CD4-positive, alpha-beta T cell treated with Interleukin-10 for 1 hour (primary cell): ENCODE measurements at places on chromosomes 4 and X.
A peak's percentile ranks its signal among the peaks of the same experiment; 100 is the strongest.

DNA sequence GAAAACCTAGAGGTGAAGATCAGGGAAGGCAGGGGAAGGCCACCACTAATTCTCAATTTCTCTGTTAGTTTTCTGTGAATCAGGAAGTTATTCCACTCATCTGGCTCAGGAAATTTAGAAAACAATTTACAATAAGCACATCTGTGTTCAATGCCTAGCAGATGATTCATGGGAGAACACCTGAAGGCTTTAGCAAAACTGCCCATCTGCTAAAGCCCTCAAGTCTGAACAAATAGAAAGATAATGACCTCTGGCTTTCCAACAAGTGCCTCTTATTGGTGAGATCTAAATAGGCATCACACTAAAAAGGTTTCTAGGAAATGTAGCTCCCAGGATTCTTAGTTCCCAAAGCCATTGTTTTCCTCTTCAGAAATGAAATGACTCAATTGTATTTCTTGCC, 122.1 kb upstream of the GNPDA2 start:
- DNase-seq: no peak

DNA sequence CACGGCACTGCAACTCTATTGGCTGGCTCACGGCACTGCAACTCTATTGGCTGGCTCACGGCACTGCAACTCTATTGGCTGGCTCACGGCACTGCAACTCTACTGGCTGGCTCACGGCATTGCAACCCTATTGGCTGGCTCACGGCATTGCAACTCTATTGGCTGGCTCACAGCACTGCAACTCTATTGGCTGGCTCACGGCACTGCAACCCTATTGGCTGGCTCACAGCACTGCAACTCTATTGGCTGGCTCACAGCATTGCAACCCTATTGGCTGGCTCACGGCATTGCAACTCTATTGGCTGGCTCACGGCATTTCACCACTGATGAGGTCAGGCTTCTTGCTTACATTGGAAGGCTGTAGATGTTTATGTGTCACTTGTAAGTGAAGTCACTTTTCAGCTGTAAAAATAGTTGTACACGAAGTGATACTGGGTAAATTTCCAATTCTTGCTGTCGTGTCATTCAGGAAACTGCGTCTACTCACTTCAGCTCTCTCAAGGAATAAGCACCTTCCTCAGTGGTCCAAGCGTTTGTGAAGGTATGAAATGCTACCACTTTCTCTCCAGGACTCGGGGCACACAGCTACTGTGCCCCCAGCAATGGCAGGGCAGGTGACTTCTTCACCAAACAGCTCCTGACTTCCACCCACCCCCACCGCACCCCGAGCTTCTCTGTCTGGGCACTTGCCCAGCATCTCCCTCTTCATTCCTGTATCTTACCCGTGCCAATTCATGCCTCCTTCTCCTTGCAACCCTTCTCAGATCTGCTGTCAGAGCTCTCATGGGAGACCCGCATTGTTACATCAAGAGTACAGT, 141.3 kb downstream of the AFAP1 start:
- DNase-seq: no peak

- DNase-seq: no peak
These were observed 173.9 kb downstream of the PDGFRA start for GRCh38 chr4:54402880-54403480.

DNA sequence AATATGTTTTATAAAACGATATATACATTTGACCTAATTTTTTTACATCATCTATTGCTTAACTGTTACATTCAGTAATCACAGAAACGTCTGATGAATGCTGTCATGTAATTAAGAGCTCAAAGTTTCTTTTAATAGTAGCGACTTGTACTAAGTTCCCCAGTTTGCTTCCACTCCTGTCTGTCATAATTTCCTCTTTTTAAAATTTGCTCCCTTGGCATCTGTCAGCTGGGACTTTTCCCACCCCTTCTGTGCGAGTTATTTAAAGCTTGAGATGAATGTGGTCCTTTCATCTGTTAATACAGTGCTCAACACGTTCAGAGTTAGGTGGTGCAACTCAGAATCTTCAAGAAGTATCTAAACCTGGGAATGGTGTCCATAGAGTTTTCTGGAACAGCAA, 1.2 kb downstream of the RAP1GDS1 start:
- DNase-seq: peak; percentile 11

DNA sequence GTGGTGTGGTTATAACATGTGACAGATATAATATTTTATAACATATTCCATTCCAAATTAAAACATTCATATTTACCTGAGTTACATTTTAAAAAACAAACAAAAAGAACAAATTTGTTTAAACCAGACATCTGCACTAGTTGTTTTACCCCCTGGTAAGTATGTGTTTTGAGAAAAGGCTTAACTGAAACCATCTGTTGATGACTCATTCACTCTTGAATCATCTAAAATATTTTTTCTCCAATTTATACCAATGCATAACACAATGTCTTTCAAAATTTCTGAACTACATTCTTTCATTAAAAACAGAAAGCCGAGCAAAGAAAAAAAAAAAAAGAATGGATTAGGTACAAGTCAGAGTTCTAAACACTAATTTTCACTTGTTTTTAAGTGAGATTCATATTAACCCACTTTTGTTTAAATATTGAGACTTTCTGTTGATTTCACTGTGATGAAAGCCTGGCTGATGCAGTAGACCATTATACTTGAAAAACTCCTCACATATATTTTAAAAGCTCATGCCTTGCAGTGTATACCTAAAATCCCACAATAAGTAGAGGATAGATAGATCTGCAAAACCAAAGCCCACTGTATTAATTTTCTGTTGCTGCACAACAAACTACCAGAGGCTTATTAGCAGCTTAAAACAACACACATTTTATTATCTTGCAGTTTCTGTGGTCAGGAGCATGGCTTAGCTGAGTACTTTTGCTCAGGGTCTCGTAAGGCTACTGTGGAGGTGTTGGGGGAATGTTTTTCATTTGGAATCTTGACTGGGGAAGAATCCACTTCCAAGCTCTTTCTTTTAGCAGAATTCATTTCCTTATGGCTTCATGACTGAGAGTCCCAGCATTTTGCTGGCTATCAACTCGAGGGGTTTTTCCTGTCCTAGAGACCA, 221.5 kb downstream of the PCDH18 start:
- DNase-seq: no peak

GRCh38 chrX:40867352-40867751, 132.0 kb upstream of the MED14 start:
- DNase-seq: no peak

DNA sequence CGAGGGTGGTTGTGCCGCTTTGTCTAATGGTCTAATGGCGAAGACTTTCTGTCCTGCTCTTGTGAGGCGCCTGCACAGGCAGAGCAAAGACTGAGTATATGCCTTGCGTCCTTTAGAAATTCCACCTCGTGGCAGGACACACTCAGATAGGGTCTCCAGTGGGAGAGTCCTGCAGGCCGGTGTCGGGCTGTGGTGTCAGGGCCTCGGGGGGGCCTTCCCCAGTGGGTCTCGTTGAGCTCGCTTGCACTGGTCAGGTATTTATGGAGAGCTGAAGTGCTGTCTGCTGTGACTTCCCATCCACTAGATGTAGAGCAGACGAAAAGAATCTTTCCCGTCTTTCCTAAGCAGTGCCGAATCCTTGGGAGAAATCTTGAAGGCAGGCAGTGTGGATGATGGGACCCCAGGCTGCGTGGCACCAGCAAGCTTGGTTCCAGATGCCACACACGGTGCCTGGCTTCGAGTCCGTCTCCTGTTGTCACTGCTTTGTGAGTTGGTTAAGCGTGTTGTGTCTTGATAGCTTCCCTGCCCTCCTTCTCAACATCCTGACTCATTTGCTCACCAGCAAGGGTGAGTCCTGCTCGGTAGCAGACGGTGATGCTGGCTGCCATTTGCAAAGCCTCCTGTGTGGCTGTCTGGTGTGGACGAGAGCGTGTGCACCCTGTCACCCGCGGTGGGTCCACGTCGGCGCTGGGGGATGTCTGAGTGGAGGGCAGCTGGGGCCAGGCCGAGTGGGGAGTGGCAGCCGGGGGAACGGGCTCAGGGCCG, 20.5 kb downstream of the MAEA start:
- no peak for DNase-seq

DNA sequence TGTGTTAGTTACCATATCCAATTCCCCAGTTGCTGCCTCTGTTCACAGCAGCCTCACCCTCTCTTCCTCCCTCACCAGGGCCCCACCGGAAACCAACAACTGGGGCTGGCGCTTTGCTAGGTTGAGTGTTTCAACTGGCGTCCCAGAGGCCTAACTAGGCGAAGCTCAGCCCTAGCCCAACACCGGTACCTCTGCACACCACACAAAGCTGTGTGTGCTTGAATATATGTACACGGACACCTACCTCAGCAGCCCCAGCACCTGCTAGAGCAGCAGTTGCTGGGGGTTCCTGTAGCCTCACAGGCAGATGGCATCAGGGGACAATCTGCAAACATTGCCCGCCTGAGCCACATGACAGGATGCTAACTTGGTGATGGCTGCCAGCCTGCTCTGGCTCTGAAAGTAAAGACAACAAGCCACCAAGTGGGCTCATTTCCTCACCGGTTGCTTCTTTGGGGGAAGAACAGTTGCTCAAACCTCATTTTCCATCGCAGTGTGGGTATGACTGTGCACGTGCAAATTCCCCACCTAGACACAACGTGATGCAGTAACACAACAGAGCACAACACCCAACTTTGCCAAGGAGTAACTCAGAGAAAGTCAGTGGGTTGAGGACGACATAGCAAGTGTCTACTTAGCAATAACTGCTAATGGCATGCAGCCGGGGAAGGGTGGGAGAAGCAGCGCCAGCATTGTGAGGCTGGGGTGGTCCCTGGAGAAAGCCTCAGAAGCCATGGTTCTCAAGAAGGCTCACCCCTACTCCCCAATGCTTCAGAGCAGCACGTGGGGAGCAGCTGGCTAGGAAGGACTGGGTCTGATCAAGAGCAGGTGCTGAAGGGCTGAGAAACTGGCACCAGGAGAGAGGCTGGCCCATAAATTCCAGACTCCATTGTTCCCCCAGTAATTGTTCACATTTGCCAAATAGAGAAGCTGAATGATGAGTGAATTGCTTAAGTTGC, 139.5 kb downstream of the SH3KBP1 start:
- peak; percentile 83 for DNase-seq

DNA sequence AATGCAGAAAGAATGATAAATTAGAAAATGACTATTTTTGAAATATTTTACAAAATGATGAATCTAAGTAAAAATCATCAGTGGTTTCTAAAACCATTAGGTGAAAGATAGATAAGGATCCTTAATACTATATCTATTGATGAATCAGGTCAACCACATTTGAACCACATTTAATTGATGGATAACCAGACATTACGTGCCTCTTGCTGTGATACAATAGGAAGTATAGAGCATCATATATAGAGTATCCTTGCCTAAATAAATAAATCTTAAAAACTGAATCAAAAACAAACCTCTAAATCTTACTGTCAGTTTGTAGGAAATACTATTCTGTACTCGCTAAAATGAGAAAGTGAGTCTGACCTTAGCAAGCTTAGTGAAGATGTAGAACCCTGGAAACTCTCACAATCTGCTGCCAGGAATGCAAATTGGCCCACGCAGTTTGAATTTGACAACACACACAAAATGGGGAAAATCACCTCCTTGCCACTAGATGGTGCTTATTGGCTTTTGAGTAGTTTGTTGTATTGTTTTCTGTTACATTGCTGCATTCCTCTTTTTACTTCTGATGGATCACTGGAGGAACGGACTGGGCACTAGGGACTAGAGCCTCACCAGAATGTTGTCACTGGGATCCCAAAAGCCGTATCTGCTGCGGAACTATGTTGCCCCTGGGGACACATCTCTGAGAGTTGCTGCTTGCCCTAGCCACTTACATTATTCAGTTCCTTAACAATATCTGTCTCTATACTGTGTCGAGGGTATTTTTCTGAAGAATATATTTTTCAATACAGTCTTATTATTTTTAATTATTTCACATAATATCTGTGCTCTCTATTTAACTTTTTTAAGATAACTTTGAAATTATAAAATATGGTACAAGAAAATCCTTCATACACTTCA, 25.4 kb upstream of the SLAIN2 start:
- peak; percentile 56 for DNase-seq

- DNase-seq: no peak
These were observed 1050.0 kb upstream of the INTU start for GRCh38 chr4:126582737-126583136.

GRCh38 chrX:133668225-133668931, 253.1 kb upstream of the GPC4 start:
- no peak for DNase-seq

GRCh38 chrX:16039363-16039762, 84.0 kb upstream of the GRPR start:
- DNase-seq: no peak

DNA sequence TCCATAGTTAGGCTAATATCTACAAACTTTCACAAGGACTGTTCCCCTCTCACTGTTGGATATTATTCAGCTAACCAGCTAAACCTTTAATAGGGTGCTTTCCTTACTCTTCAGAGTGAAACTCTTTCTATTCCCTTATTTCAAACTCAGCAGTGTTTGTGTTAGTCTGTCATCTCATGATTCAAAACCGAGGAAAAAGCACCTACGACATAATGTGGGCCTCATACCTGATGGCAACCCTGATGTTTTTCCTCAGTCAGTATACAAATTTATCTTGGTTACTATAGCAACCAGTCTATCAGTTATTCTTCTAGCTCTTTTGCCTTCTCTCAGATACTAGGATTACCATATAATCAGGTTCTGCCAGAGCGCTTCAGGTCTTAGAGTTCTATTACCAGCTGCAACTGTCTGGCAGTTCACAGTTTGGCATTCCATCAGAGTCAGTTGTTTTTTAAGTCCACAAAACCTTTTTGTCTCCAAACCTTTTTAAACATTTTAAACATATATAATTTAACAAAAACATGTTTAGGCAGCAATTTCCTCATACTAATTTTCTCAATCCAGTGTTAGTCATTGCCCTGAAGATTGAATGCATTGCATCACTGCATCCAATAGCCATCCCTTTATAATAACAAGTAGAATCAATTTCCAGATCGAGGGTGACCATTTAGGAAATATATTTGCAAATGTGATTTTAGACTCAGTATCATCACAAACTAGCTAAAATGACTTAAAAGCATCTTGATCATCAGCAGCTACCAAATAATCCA, 7.4 kb downstream of the WDR44 start:
- DNase-seq: peak; percentile 46

DNA sequence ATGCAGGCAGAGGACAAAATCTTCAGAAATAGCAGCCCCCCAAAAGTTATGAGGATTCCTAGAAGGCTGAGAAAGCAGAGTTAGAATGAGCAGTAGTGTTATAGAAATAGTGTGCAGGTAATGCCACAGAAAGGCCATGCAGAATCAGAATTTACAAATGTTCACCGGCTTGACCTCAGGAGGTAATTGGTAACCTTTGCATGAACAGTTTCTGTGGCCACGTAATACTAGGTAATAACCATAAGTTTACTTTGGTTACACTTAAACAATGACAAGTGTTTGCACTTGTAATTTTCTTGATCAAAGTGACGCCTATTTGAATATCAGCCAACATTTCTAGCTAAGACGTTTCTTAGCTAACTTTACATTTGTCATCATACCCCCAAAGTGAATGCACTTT, 393.6 kb downstream of the GPAT3 start:
- no peak for DNase-seq
